ENCODE measurements at places on chromosomes 3 and 15.
A peak's percentile ranks its signal among the peaks of the same experiment; 100 is the strongest.

DNA sequence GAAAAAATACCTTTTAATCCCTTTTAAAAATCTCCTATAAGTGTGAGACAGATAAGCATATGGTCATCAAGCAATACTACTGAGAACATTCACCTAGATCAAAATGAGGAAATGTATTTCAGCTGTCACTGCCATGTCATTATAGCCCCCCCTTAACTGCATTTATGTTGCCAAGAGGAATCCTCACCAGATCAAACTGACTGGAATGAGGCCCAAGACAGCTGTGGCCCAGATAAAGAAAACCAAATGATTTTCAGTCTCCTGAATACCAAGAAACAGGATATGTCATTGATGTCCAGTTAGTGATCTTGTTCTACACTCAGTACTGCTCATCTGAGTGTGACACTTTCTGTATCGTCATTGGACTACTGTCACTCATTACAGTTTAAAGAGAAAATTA is 35.1 kb upstream of the CPB1 start:
- no peak for DNase-seq

GRCh38 chr3:117524890-117525289 is 815.3 kb downstream of the TUSC7 start:
- DNase-seq, result no peak

DNA sequence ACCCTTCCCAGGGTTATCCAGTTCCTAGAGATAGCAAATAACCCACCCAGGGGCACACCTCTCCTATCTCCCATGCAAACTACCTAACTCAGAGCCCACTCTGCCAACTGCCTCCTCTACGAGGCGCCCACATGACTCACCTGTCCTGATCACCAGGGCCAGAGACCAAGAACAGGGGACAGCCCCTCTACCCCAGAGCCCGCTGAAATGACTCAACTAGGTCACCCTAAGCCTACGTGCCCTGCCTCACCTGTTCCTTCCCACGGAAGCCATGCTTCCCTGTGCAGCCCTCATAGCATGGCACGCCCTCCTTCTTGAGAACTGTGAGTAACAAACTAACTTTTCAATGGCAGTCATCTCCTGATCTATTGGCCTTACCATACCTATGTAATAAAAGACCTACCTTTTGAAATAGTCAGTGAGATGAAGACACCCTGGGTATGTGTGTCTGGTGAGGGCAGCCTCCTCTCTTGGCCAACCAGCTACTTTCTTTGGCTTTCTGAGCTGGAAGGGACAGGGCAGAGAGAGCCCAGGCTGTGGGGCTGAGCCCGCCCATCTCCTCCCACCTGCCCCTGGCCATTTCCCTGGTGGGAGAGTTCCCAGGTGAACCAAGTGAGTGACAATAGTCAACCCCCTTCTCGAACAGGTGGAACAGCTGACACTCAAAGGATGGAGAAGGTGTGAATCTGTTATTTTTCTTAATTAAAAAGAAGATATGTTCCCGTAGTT is 25.5 kb upstream of the PRR23E start:
- DNase-seq, result no peak

DNA sequence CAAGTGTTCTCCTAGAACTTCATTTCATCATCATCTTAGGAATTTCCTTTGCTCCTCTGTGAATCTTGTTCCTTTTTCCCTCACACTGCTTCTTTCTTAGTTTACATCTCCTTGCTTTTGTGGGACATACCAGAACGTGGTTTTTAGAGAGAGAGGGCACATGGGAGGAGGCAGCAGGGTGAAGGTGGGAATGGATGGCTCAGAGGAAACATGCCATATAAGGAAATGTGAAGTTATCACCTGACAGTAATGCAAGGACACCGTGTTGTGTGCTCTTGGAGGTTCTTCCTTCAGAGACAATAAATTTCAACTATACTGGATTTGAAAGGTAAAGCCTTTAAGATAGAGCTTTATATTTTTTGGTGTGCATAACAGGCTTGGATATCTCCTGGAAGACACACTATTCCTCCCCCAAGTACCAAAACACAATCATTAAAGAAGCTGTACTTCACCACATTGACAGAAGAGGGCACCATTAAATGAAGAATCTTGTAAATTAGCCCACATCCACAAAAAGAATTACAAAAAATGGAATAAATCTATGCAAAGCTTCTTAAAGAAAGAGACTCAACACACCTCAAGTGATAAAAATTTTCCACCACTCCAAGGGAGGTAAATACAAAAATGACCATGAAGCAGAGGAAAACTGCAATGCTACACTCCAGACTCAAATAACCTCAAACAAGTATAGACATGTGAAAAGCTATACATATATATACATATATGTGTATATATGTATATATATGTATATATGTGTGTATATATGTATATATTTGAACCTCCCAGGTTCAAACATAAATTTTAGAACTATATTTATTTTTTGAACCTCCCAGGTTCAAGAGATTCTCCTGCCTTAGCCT is 26.1 kb downstream of the RPL39L start:
- no peak for DNase-seq

GRCh38 chr15:45184562-45185041 is 3.2 kb downstream of the SHF start:
- peak; percentile 35 for DNase-seq

Measured in NCI-H446 (cell line).